ENCODE measurements at places on chromosomes 13 and 19.
A peak's percentile ranks its signal among the peaks of the same experiment; 100 is the strongest.

DNA sequence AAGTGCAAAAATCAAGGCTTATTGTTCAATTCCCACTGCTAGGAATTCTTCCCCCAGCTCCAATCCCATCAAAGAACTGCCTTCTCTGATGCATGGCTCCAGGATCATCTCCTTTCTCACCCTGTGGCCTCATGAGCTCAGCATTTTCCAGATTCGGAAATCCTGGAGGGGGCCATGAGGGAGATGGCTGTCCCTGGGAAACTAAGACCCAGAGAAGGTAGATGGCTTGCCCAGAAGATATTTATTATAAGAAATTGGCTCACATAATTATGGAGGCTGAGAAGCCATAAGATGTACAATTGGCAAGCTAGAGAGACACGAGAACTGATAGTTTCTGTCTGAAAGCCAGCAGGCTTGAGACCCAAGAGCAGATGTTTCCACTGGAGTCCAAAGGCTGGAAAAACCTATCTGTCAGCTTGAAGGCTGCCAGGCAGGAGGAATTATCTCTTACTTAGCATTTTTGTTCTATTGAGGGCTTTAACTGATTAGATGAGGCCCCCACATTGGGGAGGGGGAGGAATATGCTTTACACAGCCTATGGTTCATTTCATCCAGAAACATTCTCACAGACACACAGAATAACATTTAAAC, 58.6 kb downstream of the GADD45B start:
- DNase-seq, result peak; percentile 21

- no peak for DNase-seq
These were observed 15.6 kb downstream of the CAPS start for GRCh38 chr19:5929625-5930024.

- DNase-seq, result peak; percentile 29
These were observed 10.0 kb downstream of the SBNO2 start for GRCh38 chr19:1163934-1164683.

GRCh38 chr19:17078920-17079709, 3.5 kb downstream of the MYO9B start:
- DNase-seq, result no peak

Data from right hindlimb (tissue), 1 donor.